ENCODE measurements at places on chromosomes 13 and 19. TPM values are rescaled to one million over a fixed set of nuclear protein-coding genes. Genes with fewer than 3 reads are reported as not detected.

The GRK1 gene
- polyA plus RNA-seq = 0.11 TPM

The ZNF497 gene
- 1.3 TPM for polyA plus RNA-seq

The FXYD1 gene
- polyA plus RNA-seq = 17.1 TPM

The TEX101 gene
- polyA plus RNA-seq = 0.18 TPM

The FCER2 gene
- 14.4 TPM for polyA plus RNA-seq

The PLVAP gene
- polyA plus RNA-seq = 57.1 TPM

The OLFM2 gene
- 14.3 TPM for polyA plus RNA-seq

The REEP6 gene
- polyA plus RNA-seq = 1.9 TPM

The PLK5 gene
- polyA plus RNA-seq = 0.25 TPM
